ENCODE measurements at places on chromosomes 12 and 14.

DNA sequence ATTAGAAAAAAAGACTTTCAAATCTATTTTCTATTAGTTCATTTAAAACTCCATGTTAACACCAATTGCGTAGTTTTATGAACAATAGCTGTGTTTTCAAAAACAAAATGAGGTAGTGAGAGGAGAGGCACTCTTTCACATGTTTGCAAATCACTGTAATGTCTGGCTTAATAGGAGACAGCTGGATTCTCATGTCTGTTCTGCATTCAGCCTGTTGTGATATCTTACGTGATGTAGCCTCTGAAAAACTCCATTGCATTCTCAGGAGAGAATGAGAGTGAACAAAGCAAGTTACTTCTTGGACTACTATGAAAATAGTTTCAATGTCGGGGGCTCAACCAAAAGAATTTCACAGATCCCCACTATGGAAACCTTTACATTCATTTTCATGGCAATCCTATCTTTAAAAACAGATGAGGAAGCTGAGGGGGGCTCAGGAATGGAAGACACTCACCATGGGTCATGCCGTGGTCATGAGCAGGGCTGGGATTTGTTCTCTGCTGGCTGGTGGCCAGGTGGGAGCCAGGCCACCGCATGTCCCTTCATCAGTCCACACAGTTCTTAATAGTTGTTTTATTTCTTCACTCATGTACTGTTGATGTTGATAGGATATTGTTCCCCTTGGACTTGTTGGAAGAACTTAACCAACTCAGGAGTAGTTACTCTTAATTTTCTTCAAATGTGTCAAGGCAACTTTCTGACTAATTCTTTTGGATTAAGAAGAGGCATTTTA is 346.2 kb upstream of the FAR2 start:
- DNase-seq = no peak

- no peak for DNase-seq
Measured at GRCh38 chr12:82414926-82415325, 56.6 kb downstream of the METTL25 start.

DNA sequence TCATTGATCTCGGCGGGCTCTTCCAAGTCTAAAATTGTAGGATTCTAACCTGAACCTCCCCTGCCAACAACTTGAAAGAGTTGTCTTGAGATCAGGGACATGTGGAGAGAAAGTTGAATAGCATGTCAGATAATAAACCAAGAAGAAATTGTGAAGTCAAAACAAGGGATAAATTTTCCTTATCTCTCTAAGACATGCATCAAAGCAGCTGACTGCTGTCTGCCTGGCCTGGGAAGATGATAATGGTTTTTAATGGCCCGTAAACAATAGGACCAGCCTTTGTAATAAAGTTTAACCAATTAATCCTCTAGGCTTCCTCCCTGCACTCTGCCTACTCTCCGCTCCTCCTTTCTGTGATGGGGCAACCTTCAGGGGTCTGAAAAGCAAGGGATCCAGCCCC is 67.9 kb downstream of the DPF3 start:
- no peak for DNase-seq

DNA sequence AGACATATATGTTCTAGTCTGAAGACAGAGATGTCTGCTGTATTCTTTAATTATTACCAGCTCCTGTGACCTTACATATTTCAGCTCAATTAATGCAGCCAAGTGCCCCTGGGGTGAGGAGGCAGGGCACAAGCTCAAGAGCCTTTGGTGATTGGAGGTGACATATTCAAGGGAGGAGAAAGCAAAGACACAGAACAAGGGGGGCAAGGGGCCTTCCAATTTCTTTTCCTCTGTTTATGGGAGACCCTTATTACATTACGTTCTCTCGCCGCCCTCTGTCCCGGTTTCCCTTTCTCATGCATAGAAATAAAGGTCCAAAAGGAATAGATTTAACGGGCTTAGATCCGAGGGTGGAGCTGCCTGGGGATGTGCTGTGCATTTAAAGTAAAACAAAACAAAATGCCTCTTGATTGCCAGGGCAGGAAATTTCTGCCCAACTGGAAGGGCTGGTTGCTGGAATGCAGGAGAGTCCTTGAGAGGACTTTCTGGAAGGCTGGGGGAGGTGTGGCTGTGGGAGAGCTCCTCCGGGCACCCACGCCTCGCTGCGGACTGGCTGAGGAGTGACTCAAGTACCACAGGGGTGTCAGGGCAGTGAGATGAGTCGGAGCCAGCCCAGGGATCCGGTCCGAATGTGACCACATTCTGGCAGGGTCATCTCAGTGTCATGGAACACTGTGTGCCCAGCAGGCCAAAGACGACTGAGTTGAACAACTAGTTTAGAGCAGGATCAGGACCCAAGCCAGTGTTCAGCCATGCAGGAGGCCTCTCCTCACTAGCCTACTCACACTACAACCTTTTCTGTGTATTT is 32.1 kb upstream of the GSG1 start:
- no peak for DNase-seq

GRCh38 chr12:69000540-69001243 is 67.7 kb upstream of the CPM start:
- DNase-seq = no peak

GRCh38 chr12:113467502-113468364 is 3.9 kb downstream of the LHX5 start:
- no peak for DNase-seq

Data from NB4 (cell line).